ENCODE measurements at places on chromosomes 11 and 22.

DNA sequence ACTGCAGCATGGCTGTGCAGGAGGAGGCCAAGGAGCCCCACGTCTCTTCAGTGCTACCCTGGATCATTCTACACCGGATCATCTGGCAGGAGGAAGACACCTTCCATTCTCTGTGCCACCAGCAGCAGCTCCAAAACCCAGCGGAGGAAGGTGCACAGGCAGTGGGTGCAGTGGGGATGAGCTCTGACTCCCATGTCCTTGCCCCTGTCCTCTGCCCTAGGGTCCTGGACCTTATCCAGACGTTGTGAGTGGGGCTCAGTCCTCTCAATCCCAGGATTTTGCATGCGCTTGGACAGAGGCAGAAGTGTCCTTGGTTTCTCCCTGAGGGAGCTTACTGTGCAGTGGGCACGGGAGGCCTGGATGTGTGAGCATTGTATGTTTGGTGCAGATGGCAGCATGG is 61.3 kb downstream of the CABIN1 start:
- no peak for DNase-seq

- DNase-seq = no peak
Observed at GRCh38 chr11:45264839-45265515, 21.2 kb downstream of the SYT13 start.

GRCh38 chr11:71977743-71978418 is 20.8 kb upstream of the IL18BP start:
- DNase-seq = peak; percentile 47

- DNase-seq = no peak
Observed at GRCh38 chr22:39466228-39467006, 9.6 kb downstream of the MGAT3 start.

- no peak for DNase-seq
Observed at GRCh38 chr11:120151536-120151935, 13.6 kb upstream of the TRIM29 start.

DNA sequence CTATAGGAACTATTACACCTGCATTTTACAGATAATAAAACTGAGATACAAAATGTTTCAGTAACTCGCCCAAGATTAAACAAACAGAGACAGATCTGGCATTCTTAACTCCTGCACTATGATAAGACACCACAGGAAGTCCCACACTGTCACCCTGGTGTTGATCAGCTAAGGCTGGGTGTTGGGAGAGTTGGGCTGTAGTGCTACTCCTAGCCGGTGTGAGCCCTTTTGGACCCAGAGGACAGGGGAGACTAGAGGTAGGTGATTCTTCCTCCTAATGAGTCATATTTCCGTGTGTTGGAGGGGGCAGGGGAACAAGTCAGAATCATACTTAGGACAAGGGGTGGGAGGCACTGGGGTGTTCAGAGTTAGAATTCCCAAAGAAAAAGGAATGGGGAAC is 353.2 kb upstream of the TENM4 start:
- no peak for DNase-seq

- no peak for DNase-seq
Observed at GRCh38 chr11:71340086-71340606, 87.8 kb upstream of the SHANK2 start.

DNA sequence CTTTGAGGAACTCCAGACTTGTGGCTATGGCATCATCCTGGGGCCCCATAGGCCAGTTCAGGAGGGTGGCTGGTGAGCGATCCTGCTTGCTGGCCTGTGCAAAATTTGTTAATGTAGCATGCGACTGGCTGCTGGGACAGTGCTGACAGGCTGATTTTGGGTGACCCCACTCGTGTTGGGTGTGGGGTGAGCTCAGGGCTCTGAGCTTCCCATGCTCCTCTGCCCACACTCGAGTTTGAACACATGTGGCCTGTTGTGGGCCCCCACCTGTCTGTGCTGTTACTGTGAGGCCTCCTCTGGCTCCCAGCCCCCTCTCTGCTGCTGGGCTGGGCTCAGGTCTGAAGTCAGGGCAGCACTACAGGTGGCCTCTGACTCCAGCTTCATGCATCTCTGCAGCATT is 64.4 kb upstream of the MYEOV start:
- no peak for DNase-seq

GRCh38 chr22:23118647-23119493 is 22.9 kb downstream of the RSPH14 start:
- DNase-seq = no peak

DNA sequence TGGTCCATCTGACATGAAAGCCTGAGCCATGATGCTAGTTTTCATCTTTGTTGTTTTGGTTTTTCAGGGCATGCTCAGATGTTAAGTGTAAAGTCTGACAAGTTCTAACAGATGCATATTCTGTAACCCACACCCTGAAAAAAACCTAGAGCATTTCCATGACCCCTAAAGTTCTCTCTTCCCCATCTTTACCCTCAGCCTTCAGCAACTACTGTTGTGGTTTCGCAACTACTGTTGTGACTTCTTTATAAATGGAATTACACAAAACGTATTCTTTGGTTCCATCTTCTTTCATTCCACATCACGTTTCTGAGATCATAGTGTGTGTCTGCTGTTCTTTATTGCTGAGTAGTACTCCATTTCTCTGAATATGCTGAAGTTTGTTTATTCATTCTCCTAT is 65.1 kb upstream of the LDLRAD3 start:
- no peak for DNase-seq

DNA sequence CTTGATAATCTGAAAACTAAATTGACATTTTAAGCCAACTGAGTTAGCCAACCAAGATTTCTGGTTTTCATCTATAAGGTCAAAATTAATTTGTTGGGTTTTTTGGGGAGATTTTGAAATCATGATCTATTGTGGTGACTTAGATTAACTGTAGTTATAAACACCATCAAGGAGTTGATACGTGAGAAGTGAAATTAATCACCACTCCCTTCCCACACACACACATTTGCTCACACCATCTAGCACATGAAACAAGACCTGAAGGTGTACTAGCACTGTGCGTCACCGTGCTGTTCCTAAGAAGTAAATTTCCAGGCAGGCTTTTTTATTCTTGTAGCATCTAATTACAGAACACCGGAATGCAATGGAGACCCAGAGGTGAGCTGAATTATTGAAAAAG is 2.1 kb downstream of the OR5B21 start:
- no peak for DNase-seq

GRCh38 chr22:19674129-19674928 is 40.0 kb upstream of the SEPTIN5 start:
- no peak for DNase-seq

DNA sequence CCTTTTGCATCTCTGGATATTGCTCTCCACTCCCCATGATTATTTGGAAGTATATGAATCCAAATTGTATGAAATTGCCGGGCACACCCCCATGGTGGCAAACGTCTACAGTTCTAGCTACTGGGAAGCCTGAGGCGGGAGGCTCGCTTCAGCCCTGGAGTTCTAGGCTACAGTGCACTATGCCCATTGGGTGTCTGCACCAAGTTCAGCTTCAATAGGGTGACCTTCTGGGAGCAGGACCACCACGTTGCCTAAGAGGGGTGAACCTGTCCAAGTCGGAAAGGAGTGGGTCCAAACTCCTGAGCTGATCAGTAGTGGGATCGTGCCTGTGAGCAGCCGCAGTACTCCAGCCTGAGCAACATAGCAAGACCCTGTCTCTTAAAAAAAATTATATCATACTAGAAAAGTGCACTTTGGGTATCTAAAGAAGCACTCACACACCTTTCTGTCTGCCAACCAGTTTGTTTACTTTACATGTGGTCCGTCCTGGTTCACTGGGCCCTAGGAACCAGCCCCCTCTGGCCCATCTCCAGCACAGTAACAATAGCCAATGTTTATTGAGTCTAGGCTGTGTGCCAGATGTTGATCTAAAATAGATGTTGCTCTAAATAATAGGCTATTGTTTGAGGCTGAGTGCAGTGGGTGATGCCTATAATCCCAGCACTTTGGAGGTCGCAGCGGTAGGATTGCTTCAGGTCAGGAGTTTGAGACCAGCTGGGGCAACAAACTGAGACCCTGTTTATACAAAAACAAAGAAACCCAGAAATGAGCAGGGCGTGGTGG is 16.4 kb upstream of the KAT5 start:
- no peak for DNase-seq

GRCh38 chr11:118636569-118637290 is 29.3 kb downstream of the PHLDB1 start:
- no peak for DNase-seq

- no peak for DNase-seq
Observed at GRCh38 chr11:64969209-64969608, 2.7 kb downstream of the MAJIN start.

DNA sequence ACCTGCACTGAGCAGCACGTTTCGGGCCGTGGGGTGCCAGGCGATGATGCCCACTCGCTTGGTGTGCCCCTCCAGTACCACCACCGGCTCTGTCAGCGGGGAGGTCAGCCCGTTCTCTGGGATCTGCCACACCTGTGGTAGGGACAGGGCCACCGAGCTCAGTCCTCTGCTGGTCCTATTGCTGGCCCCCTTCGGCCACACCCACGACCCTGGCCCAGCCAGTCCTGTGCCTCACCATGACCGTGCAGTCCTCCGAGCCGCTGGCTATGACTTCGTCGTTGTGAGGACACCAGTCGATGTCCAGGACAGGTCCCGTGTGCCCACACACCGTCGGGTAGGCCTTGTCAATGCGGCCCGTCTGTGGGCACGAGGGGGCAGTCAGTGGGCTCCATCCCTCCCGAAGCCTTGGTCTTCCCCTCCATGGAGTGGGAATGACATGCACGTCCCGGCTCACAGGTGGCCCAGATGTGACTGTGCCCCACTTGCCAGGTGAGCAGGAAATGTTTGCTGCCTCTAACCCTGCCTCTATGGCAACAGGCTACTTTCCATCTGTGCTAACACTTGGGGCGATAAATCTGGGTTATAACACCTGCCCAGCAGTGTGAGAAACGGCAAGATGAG is 1.4 kb downstream of the CORO1B start:
- no peak for DNase-seq

DNA sequence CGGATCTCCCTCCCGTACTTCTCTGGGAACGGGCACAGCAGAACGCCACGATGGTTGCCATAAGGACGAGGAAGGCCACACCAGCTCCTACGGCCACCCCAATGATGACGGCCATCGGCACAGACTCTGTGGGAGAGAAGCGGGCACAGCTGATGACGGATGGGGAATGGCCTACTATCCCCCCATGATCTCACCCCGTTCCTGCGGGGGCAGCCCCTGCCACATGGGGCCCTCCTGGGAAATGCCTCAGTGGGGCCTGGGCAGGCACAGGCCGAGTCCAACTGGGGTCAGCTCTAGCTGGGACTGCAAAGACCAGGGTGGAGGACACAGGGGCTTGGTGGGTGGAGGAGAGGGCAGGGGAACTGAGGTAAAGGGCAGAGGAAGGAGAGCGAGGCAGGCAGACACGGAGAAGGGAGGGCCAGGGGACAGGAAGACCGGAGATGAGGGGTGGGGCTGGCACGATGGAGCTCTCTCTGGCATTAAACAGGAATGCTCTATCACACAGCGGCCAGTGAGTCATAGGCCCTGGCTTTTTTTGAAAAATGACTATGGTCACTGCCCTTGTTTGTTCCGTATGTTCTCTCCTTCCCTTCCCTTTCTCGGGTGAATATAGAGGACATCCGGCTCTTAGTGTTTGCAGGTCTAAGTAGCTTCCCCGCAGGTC is 76.0 kb downstream of the ST3GAL4 start:
- DNase-seq = no peak

Data from activated gamma-delta T cell treated with Interleukin-2 at 50 U/mL for 16 hours (primary cell).